ENCODE measurements at places on chromosomes 7 and 10.

GRCh38 chr10:100006243-100006886 lies 3.4 kb downstream of the DNMBP start:
- DNase-seq: no peak

- no peak for DNase-seq
Observed at GRCh38 chr10:13053794-13054462, 46.0 kb upstream of the OPTN start.

DNA sequence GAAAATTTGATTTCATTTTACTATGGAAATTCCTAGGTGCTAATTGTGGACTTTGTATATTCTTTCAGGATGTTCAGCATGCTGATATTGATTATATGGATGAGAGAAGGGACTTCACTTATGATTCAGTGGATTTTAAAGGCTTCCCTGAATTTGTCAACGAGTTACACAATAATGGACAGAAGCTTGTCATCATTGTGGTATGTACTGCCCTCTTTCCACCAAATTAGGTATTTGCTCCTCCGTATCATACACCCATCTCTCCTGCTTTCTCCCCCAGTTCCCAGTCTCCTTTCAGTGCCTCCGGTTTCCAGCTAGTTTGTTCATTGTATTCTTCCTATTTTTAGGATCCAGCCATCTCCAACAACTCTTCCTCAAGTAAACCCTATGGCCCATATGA lies 34.6 kb downstream of the MGAM start:
- no peak for DNase-seq

DNA sequence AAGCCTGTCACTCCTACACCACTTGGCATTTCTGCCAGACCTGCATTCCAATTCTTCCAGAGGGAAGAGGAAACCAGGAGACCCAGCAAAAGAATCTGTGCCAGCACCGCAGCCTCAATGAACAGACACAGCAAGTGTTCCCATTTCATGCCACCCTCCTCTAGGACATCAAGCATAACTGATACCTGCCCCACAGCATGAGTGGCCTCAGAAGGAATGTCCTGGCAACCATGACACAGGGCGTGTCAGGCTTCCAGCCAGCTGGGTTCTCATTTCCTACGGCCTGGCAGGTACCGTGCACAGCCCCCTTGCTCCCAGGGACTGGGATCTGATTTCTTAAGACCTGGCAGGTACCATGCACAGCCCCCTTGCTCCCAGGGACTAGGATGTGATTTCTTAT lies 7.8 kb downstream of the MAD1L1 start:
- DNase-seq: no peak

DNA sequence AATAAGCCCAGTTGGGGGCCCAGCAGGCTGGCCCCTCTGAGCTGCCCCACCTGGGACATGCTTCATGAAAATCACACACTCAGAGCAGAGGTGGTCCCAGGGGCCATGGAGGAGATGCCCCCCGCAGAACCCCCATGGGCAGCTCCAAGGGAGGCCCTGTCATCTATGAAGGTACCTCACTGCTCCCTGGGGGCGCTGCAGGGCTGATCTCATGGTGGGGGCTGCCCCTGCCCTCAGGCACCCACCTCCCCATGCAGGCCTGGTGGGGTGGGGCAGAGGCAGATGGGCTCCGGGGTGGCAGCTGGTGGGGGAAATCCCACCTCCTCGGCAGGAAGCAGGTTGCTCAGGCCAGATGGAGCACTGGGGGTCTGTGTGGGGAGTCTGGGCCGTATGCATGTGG lies 60.5 kb downstream of the YKT6 start:
- no peak for DNase-seq

GRCh38 chr7:138667535-138668228 lies 33.5 kb downstream of the SVOPL start:
- DNase-seq: no peak

- DNase-seq: no peak
Observed at GRCh38 chr7:82264783-82265305, 178.7 kb downstream of the CACNA2D1 start.

GRCh38 chr10:31133251-31133791 lies 101.7 kb upstream of the ZNF438 start:
- no peak for DNase-seq

- no peak for DNase-seq
Observed at GRCh38 chr10:79031723-79032122, 37.0 kb upstream of the ZMIZ1 start.

DNA sequence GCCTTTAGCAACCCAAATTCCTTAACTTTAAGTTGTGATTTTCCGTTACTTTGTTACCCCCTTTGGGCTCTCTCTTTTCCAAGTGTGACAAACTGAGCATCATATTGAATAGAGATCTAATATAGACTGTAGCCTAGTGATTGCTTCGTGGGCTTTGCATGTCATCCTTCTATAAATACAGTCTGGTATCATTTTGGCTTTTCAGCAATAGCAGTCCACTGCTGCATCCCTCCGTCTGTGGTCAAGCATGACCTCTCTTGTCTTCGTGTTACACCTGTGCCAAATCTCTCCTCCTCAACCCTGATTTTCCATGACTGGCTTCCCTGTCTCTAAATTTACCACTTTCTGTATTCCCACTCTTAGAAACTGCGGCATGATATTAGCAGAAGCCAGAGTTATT lies 53.8 kb upstream of the AGK start:
- no peak for DNase-seq

DNA sequence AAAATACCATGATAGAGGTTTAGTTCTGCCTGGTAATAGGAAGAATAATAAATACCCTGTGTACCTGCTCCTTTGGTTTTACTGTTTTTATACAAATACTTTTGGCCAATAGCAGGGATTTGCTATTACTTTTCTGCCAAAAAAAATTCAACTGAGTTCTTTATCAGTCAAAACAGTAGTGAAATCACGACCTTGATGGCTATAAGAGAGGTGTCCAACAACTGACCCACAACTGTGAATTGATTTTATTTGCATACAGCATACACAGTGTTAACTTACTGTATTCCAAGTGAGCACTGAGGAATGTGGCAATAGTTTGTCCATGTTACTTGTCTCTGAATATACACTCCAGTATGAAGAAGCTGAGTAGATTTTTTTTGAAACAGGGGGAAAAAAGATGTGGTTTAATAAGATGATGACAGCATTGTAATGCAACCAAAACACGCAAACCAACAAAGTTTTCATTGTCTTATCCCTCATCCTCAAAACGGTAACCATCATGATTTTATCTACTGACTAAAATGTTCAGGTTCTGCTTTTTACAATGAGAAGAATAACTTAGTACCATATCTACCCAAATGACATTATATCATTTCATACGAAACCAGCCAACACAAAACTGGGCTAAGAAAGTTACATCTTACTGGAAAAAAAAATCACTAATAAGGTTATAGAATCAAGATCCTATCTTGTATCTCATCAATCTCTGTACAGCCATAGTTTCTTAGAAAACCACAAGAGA lies 63.3 kb downstream of the GSAP start:
- DNase-seq: no peak

GRCh38 chr10:80700252-80700651 lies 162.6 kb downstream of the SH2D4B start:
- no peak for DNase-seq

GRCh38 chr10:110506448-110506847 lies 8.7 kb downstream of the DUSP5 start:
- DNase-seq: no peak

- DNase-seq: no peak
Observed at GRCh38 chr10:16195894-16196293, 240.9 kb upstream of the PTER start.

GRCh38 chr10:96606216-96606615 lies 19.4 kb upstream of the TM9SF3 start:
- DNase-seq: no peak

GRCh38 chr7:87144173-87144657 lies 8.0 kb upstream of the DMTF1 start:
- no peak for DNase-seq

GRCh38 chr10:92598321-92598720 lies 5.4 kb downstream of the KIF11 start:
- no peak for DNase-seq

GRCh38 chr10:43235070-43235900 lies 31.6 kb downstream of the RASGEF1A start:
- DNase-seq: no peak

- DNase-seq: no peak
Observed at GRCh38 chr10:22621726-22622125, 92.7 kb downstream of the PIP4K2A start.

DNA sequence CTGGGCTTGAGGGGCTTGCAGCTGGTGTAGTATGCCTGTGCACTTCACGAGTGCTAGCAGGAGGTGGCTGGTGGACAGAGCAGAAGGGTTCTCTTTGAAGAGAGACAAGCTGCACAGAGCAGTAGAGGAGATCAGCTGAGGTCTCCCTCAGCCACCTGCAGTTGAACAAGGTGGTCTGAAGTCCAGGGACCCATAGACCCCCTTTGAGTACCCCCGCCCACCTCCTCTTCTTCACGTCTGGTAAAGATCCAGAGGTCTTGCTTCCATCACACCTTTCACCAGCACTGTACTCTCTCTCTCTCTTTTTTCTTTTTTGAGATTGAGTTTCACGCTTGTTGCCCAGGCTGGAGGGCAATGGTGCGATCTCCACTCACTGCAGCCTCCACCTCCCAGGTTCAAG lies 157.2 kb downstream of the GFRA1 start:
- DNase-seq: no peak

DNA sequence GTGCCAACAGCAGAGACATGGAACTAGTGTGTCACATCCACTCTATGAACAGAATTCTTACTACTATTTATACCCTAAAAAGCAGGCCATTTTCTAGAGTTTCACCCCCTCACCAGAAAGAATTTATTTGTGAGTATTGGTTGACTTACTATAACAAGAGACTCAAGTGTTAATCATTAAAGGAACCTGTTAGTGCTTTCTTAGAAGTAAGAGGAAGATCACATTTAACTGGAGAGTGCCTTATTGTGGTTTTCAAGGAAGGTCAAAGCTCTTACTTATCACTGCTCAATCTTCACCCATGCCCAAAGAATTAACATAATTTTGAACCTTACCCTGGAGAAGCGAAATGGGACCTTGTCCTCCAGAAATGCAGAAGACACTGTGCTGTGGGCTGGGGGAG lies 169.3 kb upstream of the PRSS1 start:
- DNase-seq: no peak

GRCh38 chr10:126397156-126397555 lies 8.9 kb upstream of the ADAM12 start:
- DNase-seq: no peak

GRCh38 chr10:43899224-43899959 lies 250.7 kb upstream of the ZNF32 start:
- DNase-seq: no peak

DNA sequence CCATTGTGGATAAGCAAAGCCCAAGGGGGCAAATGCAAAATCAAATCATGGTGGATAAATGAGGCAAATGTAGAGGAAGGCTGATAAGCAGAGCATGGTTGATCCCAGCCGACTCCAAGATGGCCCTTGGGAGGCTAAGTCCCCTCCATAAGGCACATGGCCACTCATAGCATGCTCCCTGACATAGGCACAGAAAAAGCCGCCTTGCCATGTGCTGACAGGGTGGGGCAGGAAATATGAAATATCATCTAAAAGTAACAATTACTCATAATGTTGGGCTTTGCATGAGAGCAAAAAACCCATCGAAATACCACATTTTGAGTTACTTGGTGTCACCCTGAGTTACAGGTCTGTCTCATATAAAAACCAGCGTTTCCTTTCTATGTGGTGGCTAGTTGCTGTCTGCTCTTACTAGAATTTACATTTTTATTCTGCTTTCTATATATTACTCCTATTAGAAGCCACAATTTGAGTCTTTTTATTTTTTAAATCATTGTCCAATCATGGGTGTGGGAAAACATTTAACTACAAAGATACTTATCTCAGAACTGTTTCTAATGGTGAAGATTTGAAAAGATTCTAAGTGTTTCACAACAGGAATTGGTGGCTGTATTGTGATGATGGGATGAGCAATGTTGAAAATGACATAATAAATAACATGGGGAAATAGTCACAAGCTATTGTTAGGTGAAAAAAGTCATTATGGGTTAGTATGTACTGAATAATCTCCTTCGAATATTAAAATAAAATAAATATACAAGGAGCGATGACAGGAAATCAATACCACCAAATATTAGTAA lies 102.7 kb downstream of the CUBN start:
- no peak for DNase-seq

GRCh38 chr7:129167817-129168216 lies 20.6 kb upstream of the SMO start:
- DNase-seq: no peak

DNA sequence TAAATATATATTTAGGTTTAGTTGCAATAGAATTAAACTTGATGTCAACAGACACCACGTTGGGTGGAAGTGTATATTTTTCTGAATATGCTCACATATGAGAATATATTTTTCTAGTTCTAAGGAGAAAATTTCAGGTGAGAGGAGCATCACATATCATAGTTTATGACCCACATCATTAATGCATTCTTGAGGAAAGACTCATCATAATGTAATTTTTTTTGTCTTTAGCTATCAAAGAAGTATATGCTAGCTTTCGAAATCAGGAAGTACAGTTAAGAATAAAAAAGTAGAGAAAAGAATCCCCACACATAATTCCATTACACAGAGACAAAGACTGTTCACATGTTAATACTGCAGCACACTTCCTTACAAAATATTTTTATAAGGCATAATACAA lies 30.4 kb downstream of the A1CF start:
- no peak for DNase-seq

- no peak for DNase-seq
Observed at GRCh38 chr10:6667679-6668270, 87.7 kb upstream of the PRKCQ start.

DNA sequence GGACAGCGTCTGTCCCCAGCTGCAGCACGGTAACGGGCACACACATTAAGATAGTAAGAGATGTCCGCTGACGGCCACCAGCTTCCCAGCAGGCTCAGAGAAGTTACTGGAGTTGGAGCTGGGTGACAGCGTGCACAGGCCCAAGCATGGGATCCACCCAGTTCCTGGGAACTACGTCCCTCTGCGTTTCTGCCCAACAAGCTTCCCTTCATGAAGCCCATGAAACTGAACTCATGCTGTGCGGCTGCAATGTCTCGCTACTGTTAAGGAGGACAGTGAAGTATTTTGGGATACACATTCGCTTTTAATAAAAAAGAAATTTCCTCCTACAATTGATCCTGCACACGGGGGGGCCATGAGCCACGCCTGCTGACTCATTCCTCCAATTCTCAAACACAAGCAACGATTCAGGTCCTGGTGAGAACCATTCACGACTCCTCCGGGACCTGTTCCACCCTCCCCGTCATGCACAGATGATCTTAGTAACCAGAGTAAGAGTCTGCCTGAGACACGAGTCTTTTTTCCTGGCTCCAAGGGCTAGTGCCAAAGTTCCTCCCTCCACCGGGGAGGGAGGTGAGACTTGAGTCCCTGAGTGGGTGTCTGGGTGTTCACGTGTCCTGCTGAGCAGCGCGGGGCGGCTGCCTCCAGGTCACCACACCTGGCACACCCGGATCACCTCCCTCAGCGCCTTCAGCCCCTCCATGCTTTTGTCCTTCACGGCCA lies 2.6 kb downstream of the PSMG3 start:
- DNase-seq: no peak

- DNase-seq: no peak
Observed at GRCh38 chr10:95756041-95756761, at the start of gene ENTPD1. ENTPD1 (plus strand) TSS chr10:95756163; CDS start chr10:95756240, 77 bp downstream.

- DNase-seq: no peak
Observed at GRCh38 chr10:5668429-5668828, 2.0 kb upstream of the ASB13 start.

GRCh38 chr10:75010373-75010772 lies 101.1 kb upstream of the SAMD8 start:
- DNase-seq: no peak

GRCh38 chr10:32315424-32315823 lies 31.5 kb downstream of the EPC1 start:
- no peak for DNase-seq

- DNase-seq: no peak
Observed at GRCh38 chr10:97355571-97355975, 21.0 kb upstream of the FRAT2 start.
